ENCODE measurements at places on chromosomes 1 and 21. TPM values are rescaled to one million over a fixed set of nuclear protein-coding genes. Genes with fewer than 3 reads are reported as not detected.
A peak's percentile ranks its signal among the peaks of the same experiment; 100 is the strongest.

DNA sequence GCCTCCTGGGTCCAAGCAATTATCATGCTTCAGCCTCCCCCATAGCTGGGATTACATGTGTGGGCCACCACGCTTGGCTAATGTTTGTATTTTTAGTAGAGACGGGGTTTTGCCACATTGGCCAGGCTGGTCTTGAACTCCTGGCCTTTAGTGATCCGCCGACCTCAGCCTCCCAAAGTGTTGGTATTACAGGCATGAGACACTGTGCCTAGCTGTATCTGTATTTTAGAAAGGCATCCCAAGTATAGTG is 69.3 kb downstream of the NKAIN1 start:
- DNase-seq: no peak
- H3K27me3 ChIP-seq: no peaks in the 10 kb centered on the region
- H3K36me3 ChIP-seq: no peaks in the 10 kb centered on the region
- no peak overlapping the region for H3K4me3 ChIP-seq

DNA sequence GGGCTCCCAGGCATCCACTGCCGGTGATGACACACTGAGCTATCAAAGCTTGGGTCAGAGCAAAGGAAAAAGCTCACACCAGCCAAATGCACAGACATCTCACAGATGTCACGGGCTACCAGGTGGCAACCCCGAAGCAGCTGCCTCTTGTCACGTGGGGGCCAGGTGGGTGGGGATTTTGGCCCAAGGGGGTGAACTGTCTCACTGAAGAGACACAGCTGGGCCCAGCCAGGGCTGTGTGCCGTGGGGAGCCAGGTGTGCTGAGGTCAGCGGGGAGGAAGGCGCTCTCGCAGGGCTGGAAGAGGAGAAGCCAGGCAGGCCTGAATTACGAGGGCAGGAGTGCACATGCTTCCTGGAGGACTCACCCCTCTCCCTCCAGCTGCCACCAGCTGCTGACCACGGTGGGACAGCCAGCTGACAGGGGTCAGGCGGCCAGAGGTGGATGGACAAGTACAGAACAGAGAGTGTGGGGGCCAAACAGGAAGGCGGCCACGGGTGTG is 32.4 kb downstream of the KCNN3 start:
- peaks cover 72% of the 10 kb centered on the region for H3K4me1 ChIP-seq
- H3K36me3 ChIP-seq: no peaks in the 10 kb centered on the region
- DNase-seq: peak; percentile 57

GRCh38 chr1:176466514-176466913 is 3.5 kb downstream of the PAPPA2 start:
- H3K27ac ChIP-seq: no peak overlapping the region
- H3K4me1 ChIP-seq: no peaks in the 10 kb centered on the region
- no peaks in the 10 kb centered on the region for H3K36me3 ChIP-seq
- no peak overlapping the region for H3K4me3 ChIP-seq
- H3K27me3 ChIP-seq: no peaks in the 10 kb centered on the region

DNA sequence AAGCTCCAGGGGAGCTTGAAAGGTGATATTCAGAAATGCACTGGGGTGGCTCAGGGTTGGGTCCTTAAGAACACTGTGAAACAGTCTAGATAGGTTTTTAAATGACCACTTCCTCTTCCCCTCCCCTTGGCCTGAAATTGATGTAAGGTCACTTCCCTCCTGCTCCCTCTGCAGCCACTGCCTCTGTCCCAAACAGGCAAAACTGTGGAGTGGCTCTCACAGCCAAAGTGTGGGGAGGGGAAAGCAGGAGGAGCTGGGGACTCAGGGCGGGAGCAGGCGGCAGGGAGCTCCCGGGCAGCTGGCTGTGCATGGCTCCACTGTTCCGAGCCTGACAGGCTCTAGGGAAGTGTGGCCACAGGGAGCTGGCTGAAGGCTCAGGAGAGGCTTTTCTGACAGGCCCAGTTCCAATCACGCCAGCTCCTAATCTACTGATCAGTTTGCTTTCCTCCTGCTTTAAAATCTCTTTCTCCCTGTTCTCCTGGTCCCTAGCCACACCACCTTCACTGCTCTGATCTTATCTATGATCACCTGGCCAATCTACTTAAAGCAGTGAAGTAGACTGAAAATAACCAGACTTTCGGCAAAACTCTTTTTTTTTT is 5.1 kb upstream of the CSRP1 start:
- no peak overlapping the region for H3K4me3 ChIP-seq
- H3K27ac ChIP-seq: peak overlapping the region; percentile 78
- peak; percentile 83 for DNase-seq
- no peaks in the 10 kb centered on the region for H3K27me3 ChIP-seq
- H3K4me1 ChIP-seq: peaks cover 39% of the 10 kb centered on the region

NME7 gene
- 17.3 TPM for total RNA-seq

GRCh38 chr1:243855616-243856318 is 5.7 kb upstream of the AKT3 start:
- DNase-seq: no peak
- no peaks in the 10 kb centered on the region for H3K36me3 ChIP-seq
- no peak overlapping the region for H3K4me3 ChIP-seq
- no peaks in the 10 kb centered on the region for H3K27me3 ChIP-seq

GRCh38 chr1:230122366-230123279 is 55.6 kb downstream of the GALNT2 start:
- no peaks in the 10 kb centered on the region for H3K27me3 ChIP-seq
- no peak overlapping the region for H3K4me3 ChIP-seq
- H3K27ac ChIP-seq: no peak overlapping the region
- peaks cover 7% of the 10 kb centered on the region for H3K36me3 ChIP-seq
- peaks cover 25% of the 10 kb centered on the region for H3K4me1 ChIP-seq

- DNase-seq: no peak
- no peaks in the 10 kb centered on the region for H3K36me3 ChIP-seq
- no peaks in the 10 kb centered on the region for H3K27me3 ChIP-seq
- H3K4me1 ChIP-seq: peaks cover 3% of the 10 kb centered on the region
These were observed 250.4 kb upstream of the HOOK1 start for GRCh38 chr1:59564192-59564891.

SLC1A7 gene
- 0.68 TPM for total RNA-seq
